Activated CD4-positive, alpha-beta T cell treated with anti-CD3 and anti-CD28 coated beads, Interleukin-2, amount 50 U/mL, for 24 hours (primary cell): ENCODE measurements at places on chromosomes 2 and 18.

- DNase-seq, result no peak
Measured at GRCh38 chr2:33267043-33267442, 209.4 kb upstream of the RASGRP3 start.

- no peak for DNase-seq
Measured at GRCh38 chr2:27622921-27623384, 5.9 kb downstream of the CCDC121 start.

DNA sequence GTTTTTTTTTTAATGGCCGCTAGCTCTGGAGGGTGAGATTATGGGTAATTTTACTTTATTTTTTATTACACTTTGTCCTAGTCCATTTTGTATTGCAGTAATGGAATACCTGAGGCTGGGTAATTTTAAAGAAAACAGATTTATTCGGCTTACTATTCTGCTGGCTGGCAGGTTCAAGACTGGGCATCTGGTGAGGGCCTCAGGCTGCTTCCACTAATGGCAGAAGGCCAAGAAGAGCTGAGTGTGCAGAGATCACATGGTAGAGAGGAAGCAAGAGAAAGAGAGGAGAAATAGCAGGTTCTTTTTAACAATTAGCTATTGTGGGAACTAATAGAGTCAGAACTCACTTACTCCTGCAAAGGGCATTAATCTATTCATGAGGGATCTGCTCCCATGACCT, 52.4 kb upstream of the ARHGAP28 start:
- DNase-seq, result no peak

DNA sequence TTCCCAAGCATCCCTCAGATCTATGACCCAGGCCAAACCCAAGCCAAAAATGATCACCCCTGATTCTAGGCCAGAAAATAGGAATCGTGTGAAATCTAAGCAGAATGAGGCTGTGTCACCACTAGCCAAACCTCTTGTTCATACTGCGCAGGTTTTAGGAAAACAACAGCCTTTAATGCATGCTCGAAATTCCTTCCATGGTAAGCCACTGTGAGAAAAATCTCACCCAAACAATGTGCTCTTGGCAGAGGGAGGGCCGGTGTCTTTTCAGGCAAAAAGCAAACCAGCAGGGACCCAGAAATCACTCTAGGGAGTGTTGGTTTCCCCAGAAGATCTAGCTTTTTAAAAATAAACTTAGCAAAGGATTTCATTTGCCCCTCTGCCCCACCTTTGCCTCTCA, 71.2 kb upstream of the FOSL2 start:
- DNase-seq, result no peak

- DNase-seq, result no peak
Measured at GRCh38 chr2:66024391-66024790, 410.5 kb upstream of the MEIS1 start.

DNA sequence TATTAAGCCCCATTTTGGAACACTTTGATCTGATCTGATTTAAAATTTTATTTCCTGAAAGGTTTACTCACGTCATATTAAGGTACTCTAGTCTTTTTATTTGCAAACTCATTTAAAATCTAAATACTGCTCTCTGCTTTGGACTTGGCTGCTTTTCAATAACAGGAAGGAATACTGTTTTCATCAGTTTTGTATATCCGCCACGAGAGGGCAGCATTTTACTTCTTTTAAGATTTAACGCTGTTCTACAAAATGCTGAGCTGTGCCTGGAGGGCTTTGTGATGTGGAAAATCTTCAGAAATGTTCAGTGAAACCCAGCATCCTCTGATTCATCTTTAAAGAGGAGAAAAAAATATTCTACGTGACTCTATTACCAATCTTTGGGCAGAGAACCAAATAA, 37.5 kb upstream of the SLC38A11 start:
- DNase-seq, result no peak

- DNase-seq, result no peak
Measured at GRCh38 chr18:23115683-23116096, 19.6 kb upstream of the CABLES1 start.

- no peak for DNase-seq
Measured at GRCh38 chr2:163610817-163611556, 124.8 kb downstream of the FIGN start.

DNA sequence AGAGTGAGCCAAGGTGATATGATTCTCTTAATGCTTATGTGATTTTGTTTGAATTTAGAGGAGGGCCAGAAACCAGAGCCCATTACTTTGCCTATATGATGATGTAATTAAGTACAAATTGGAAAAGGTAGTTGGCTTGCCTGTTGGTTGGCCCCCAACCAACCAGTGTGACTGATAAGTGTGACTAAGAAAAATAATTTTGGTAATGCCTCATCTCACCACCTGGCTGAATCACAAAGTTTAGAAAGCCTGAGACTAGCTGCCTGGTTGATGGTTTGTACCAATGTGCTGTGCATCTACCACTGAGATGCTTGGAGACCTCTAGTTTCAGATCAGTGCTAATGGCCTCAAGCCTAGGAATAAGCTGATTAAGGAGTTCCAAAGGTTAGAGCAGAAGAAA, 338.7 kb downstream of the CDH2 start:
- no peak for DNase-seq

- no peak for DNase-seq
Measured at GRCh38 chr18:58158008-58158407, 114.0 kb downstream of the NEDD4L start.

GRCh38 chr2:103868396-103868795, 985.5 kb upstream of the POU3F3 start:
- no peak for DNase-seq

DNA sequence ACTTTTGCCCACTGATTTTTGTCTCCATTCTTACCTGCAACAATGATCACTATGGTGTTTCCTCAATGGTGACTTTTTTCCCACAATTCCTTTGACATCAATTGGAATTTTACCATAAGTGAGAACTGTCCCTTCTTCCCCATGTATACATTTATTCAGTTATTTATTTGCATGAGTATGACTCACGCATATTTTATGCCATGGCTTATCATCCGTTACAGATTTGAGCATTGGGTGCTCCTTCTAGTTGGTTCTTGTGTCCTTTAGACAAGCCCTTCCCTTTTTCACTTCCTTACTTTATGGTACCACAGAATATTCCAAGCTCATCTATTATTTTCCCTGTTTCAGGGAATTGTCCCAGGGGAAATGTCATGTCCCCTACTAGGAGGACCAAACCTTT, 7.6 kb downstream of the COX5B start:
- DNase-seq, result no peak

DNA sequence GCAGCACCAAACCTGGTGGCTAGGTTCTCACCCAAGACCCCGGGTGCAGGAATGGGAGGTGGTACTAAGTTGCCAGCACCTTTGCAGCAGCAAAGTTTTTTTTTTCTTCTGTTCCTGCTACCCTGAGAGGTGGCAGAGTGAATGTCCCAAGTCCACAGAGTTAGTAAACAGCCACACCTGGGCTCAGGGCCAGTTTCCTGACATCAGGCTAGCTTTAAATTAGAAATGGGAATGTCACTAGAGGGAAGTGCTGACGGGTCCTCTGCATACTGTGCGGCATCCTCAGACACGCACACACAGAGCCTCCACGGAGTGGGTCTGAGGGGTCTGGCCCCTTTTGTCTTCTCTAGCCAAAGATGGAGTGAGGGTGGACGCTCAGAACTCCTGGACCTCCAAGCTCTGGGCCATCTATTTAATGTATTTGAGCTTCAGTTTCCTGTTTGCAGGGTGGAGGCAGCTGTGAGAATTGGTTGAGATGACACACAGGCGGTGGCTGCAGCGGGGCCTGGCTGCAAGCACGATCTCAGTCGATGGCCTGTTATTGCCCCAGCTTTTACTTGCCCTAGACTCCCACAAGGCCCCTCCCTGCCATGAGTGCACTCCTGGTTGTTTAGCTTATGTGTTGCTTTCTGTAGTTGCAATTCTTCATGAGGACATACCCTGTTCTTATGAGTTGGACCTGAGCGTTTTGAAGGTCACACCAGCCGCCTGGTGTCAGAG, 751.4 kb upstream of the HS6ST1 start:
- DNase-seq, result no peak

GRCh38 chr2:68375582-68375981, 10.5 kb downstream of the PLEK start:
- DNase-seq, result no peak

DNA sequence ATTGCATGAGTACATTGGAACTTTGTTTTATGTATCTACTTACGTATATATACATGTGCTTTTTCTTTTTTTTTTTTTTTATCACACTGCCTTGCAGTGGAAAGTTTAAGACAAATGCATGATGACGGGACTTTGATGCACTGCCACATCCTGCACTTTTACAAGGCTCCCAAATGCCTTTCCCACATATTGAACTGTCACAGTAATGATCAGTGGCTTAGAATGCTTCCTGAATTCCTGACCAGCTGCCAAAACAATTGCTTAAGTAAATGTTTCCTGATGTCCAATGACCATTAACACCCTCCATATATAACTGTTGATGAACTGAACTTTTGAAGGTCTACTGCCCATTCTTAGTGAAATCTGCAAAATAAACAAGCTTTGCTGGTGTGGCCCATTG, 60.2 kb downstream of the LYPD6B start:
- DNase-seq, result no peak

- no peak for DNase-seq
Measured at GRCh38 chr18:55206927-55207326, 247.7 kb upstream of the CCDC68 start.

DNA sequence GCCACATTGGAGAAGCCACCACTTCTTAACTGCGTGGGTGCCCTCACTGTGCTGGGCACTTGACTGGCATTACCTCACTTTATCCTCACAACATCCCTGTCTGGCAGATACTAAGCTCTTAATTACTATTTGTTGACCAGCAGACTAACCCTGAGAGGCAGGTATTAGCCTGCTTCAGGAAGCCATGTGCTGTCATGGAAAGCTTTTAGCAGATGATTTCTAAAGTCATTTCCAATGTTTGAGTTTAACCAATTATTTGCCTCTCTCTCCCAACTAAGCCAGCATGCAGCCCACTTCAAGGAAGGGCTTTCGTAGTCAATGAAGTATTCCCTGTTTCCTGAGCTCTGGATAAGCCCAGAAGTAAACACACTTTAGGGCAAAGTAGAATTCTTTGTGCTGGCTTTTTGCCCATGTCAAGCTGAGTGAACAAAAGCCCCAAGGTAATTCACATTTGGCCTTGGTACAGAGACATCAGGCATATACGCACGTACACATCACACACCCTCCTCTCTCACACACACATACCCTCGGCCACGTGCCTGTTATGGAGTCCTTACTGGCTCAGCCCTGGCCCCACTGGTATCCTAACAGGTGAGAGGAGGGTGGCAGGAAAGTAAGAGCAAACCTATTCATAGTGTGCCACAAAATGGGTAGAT, 108.6 kb downstream of the C1D start:
- DNase-seq, result no peak

- no peak for DNase-seq
Measured at GRCh38 chr2:27041752-27042151, 9.0 kb downstream of the TMEM214 start.

- no peak for DNase-seq
Measured at GRCh38 chr18:62245699-62246098, 58.6 kb downstream of the RELCH start.
